Vagina (tissue), 2 donors: ENCODE measurements at places on chromosomes 6 and 20.

- DNase-seq: no peak
These were observed 13.0 kb downstream of the REM1 start for GRCh38 chr20:31488115-31488514.

GRCh38 chr20:45771182-45771759 is 20.4 kb downstream of the WFDC3 start:
- no peak for DNase-seq

- DNase-seq: no peak
These were observed 441.5 kb upstream of the CDH4 start for GRCh38 chr20:60810561-60810960.

DNA sequence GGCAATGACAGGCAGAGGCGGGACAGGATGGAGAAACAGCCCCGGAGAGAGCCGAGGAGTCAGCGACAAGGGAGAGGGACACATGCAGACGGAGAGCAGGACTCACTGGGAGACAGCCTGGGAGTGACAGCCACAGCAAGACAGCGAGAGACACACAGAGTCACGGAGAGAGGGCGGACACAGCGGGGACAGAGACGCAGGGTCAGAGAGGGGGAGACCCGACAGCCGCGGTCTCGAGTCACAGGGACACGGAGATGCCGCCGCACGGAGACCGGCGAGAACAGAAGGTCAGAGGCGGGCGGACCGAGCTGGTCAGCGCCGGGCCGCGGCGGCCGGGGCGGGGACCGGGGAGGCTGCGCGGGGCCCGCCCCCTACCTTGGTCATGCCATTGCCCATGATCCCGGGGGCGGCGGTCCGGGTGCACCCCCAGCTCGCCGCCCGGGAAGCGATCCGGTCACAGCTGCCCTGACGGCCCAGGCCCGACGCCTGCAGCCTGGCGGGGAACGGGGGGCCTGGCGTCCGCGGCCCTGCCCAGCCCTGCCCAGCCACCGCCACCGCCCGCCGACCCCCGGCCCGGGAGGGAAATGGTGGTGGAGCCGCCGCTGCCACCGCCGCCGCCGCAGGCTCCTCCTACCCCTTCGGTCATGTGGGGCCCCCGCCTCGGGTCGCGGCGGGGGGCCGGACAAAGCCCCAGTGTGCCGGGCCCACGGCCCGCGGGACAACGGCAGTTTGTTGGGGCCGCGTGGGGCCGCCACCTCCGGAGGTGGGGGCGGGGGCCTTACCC is at the start of the genes DUSP15 and TTLL9:
Gene DUSP15, minus strand, starts transcription at position 586 of the 784 bp plus-strand sequence. Its CDS starts 190 bp downstream, at position 396.
Gene TTLL9, plus strand, starts transcription at position 693 of the 784 bp plus-strand sequence. CDS start 493 bp downstream, outside the sequence.
- DNase-seq: peak; percentile 85

DNA sequence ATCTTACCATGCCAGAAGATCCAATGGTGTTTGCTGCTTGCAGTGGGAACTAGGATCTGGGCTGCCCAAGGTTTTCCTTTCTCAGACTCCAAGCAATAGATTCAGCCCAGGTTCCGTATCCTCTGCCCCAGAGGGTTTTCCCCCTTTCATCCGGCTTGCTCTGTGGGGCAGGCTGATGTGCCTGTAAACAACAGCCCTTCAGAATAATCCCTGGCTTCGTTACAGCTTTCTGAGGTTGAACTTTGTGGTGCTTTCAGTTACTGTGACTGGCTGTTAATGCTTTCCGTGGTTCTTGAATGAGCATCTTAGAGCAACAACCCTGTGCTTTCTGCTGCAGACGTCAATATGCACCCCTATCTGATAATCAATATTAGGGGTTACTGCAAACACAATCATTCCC is 400.4 kb downstream of the BTBD3 start:
- no peak for DNase-seq

GRCh38 chr20:59932616-59933295 is 681 bp downstream of the SYCP2 start:
- DNase-seq: no peak
